ENCODE measurements at places on chromosomes 7 and 10.
A peak's percentile ranks its signal among the peaks of the same experiment; 100 is the strongest.

DNA sequence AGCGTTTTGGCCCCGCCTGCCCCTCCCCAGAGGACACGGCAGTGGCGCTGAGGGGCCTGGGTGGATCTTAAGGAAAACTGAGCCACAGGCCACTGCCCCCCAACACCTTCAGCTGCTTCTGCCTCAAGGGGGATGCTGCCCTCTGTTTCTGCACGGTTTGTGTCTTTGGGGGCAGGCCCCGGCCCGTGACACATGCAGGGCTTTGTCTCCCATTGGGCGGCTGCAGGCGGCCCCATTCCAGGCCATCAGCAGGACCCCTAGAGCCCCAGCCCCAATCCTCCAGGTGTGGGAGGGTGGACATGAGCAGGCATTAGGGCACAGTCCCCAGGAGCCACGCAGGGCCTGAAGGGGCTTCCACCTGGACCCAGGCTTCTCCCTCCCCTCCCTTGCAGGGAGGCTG, 25.3 kb upstream of the PPP2R2D start:
- no peak for DNase-seq

GRCh38 chr7:83366629-83367028, 203.9 kb upstream of the PCLO start:
- DNase-seq: no peak

- no peak for DNase-seq
Measured at GRCh38 chr7:65509368-65510186, 135.9 kb downstream of the ZNF92 start.

GRCh38 chr10:129417870-129418269, 49.2 kb upstream of the MGMT start:
- no peak for DNase-seq

- no peak for DNase-seq
Measured at GRCh38 chr7:120028636-120029035, 244.3 kb upstream of the KCND2 start.

GRCh38 chr10:66983475-66983818, 57.6 kb downstream of the LRRTM3 start:
- no peak for DNase-seq

GRCh38 chr10:78980815-78981214, 88.0 kb upstream of the ZMIZ1 start:
- DNase-seq: no peak

DNA sequence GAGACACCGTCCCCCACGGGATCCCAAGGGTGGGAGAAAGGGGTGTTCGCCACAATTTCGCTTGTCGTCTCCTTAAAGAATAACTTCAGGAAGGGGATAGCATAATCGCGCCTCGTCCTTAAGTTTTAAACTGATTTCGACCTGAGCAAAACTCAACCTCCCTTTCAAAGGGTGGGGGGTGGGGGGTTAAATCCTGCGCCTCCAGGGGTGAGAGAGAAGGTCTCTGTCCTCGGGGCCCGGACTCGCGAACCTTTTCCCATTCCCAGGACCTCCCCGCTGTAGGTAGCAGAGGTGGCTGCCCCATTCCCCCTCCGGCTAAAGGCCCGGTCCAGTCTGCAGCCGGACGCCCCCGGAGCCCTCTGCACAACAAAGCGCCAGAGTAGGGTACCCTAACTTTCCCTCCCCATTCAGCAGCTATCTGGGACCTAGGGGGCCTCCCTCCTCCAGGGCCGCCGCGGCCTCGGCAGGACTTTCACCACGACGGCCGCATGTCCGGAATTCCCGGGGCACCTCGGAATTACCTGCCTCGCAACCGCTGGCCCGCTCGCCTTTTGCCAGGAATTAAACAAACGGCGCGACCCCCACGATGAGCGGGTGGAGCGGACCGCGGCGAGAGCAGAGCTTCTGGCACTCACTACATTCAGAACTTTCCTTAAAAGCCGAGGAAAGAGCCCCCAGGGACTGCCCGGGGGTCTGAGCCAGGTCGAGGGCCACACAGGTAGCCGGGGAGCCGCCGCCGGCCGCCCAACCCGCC, 1.7 kb downstream of the CDK6 start:
- no peak for DNase-seq

DNA sequence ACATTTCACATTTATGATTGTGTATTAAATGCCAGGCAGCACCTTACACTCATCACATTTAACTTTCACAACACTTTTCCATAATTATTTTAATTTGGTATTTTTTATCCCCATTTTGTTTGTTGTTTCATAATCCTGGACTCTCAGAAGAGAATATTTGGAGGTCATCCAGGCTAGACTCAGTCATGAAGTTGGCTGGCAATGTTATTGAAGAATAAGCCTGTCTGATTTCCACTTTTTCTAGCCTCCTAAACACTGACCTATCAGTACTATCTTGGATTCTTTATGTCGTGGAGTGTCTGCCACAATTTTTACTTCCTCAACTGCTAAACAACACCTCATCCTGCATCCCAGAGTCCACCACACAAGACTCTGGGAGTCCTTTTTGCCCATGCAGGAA, 372.3 kb upstream of the NRP1 start:
- DNase-seq: no peak

- DNase-seq: peak; percentile 81
Measured at GRCh38 chr7:44046321-44047061, 2.0 kb downstream of the DBNL start.

DNA sequence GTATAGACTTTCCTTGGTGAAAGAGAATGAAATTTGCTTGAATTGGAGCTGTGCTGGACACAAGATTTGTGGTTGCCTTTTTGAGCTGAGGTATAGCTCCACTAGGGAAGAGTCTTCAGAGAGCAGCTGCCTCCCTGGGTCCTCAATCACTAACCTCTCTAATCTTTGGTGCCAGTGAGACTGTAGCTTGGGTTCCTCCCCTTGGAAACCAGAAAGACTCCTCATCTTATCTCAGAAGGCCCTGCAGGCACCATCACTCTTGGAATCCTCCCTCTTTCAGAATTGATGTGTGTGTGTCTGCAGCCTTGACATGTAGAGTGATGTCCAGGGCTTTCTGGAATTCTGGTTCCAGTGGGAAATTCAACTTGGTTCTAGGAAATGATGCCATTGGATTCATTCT, 426.5 kb downstream of the RPS24 start:
- DNase-seq: no peak

GRCh38 chr10:44761076-44761475, 150.1 kb upstream of the TMEM72 start:
- DNase-seq: no peak

DNA sequence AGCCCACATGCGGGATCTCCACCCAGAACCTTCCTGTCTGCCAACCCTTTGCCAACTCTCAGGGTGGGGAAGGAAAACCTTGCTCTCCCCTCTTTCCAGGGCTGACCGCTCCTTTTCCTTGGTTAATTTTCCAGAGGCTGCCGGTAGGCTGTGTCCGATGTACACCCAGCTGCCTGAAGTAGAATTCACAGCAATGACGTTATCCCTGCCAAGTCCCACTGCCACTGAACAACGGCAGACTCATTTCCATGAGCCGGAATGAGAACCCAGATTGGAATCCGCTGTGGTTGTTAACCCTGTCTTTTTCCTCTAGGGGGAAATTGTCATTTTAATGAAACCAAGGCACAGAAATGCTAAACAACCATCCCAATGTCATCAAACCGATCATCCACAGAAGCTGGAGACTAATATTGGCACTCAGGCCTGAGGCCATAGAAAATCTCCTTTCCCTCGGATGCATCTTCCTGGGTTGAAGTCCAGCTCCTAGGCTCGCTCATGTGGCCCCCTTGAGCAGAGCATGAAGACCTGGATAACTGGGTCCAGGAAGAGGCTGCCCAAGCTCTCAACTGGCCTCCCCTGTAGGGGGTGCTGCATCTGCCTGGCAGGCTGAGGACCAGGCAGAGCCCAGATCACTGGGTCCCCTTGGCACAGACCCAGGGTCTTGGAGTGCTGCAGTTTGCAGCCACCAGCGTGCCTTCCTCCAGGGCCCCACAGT, 30.4 kb downstream of the KLRG2 start:
- DNase-seq: no peak

- no peak for DNase-seq
Measured at GRCh38 chr10:27285093-27285492, 44.5 kb upstream of the ACBD5 start.

DNA sequence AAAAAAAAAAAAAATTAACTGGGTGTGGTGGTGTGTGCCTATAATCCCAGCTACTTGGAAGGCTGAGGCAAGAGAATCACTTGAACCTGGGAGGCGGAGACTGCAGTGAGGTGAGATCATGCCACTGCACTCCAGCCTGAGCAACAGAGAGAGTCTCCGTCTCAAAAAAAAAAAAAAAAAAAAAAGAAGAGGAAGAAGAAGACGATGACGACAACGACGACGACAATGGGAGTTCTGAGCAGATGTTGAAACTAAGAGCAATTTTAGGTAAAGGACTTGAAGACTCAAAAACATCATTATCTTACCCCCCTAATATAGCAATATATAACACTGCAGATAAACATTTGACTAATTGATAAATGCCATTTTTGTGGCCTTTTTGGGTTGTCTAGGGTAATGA, 39.5 kb upstream of the PPP1R17 start:
- DNase-seq: no peak

DNA sequence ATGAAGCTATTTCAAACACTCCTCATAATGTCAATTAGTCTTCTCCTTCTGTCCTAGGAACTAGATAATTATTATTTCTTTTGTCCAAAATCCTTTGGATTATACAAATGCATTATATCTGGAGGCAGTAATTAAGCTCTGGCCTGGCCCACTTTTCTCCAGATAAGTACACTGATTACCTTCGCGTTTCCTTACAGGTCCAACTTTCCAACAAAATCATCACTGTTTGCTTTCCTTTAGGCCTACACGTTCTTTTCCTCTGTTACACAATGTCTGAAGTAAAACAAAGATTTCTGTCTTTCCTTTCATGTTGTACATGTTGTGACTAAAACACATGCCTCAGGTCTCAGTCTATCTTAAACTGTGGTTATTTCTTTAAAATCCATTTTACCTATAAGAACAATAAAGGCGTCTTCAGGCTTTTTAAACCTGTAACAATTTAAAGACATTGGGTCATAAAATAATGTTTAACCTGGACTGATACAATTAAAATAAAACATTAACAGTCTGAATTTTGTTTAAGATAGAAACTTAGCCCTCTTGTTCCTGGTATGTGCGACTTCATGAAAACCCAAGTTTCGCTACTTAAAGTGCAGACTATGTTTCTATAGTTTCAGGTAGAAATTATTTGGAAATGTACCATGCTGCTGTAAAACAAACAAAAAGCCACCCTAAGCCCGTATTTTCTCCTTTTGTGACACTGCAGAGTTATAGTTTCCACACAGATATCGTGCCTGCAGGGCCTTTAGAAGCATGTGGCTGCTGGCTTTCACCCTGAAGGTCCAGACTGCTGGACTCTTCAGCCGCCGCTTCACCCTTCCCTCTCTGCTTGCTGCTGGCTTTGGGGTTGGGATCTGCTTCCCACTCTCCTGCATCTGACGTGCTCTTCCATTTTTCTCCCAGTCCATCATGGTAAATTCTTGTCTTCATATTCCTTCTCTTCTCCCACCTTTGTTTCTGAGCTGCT, 381.7 kb downstream of the DPP6 start:
- DNase-seq: no peak

- peak; percentile 54 for DNase-seq
Measured at GRCh38 chr7:26156451-26157420, 4.7 kb downstream of the NFE2L3 start.

DNA sequence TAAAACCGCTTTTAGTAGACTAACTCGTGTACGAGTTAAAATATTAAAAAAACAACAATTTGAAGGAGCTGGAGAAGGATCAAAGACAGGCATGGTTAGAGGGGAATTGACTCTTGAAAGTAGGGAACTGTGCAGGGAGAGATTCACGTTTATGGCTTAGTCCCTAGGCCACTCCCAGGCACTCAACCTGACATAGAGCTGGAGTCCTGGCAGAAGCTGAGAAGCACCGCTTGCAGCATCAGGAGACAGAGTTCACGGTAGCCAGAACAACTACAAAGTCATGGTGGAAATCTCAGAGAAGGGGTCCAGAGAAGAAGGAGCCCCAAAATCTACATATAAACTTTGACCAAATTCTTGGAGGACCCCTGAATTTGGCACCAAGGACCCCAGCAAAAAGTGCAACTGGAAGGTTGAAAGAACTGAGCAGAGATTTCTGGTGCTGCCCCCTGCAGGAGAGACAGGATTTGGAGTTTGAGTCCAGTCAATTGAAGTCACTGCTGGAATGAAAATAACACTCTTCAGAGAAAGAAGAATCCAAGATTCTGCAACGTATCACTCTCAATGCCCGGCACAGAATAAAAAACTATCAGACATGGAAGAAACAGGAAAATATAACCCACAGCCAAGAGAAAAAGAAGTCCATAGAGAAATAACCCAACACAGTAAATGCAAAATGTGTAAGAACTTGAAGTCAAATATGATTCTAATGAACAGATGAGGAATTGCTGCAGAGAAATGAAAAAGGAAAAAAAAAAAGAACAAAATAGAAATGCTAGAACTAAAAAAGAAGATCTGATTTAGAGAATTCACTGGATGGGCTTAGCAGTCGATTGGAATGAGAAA, 493.3 kb upstream of the PODXL start:
- no peak for DNase-seq

DNA sequence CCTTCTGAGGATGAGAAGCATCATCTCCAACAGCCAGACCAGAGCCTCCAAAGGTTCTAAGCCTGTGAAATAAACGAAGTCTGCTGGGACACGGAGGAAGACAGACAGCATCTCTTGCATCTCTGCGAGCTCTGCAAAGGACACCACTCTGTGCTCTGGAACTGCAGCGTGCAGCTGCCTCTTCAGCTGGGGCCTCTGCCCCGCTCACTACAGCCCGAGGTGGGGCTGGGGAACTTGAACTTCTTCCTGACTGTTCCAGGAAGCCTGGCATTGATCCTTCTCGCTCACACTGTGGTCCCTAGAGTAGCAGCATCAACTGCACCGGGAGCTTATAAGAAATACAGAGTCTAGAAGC, 163.3 kb downstream of the USP6NL start:
- DNase-seq: no peak

- DNase-seq: peak; percentile 66
Measured at GRCh38 chr7:2109936-2110609, 122.7 kb downstream of the MAD1L1 start.

DNA sequence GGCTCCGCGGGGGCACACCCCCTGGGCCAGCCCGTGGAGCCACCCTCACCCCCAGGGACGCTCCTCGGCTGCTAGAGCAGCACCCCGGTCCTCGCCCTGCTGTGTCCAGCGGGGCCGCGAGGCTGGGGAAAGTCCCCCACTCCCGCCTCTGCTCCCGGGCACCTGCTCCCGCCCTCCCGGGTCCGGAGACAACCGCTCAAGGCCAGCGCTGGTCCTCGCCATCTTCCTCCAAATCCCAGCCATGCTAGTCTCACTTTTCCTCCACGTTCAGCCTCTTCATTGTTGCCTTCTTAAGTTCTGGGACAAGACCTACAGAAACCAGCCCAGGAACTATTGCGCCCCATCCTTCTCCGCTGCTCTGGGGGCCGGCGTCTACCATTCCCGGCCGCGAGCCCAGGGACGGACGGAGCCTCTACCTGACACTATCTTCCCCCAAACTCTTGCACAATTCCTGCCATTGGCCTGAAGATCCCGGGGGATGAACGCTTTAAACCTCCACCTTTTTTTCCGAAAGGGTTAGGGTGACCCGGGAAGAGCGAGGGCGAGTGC, 4.8 kb upstream of the KCP start:
- no peak for DNase-seq

- DNase-seq: no peak
Measured at GRCh38 chr7:121459148-121459547, 63.0 kb upstream of the FAM3C start.

GRCh38 chr10:118926903-118927302, 102.6 kb upstream of the NANOS1 start:
- DNase-seq: no peak

- no peak for DNase-seq
Measured at GRCh38 chr7:84261509-84261908, 66.9 kb upstream of the SEMA3A start.

All from stimulated activated naive B cell treated with anti-CD40 and anti-IgM and Interleukin-4, amounts not matched to agents 10 μg/mL and 1 μg/mL and 100 μg/mL, for 72 hours (primary cell).